Esophagus mucosa (tissue), 1 donor: ENCODE measurements at places on chromosomes 7 and 10. TPM values are rescaled to one million over a fixed set of nuclear protein-coding genes. Genes with fewer than 3 reads are reported as not detected.

PCDH15 gene
- total RNA-seq: not detected

CPA5 gene
- not detected for total RNA-seq

DNA sequence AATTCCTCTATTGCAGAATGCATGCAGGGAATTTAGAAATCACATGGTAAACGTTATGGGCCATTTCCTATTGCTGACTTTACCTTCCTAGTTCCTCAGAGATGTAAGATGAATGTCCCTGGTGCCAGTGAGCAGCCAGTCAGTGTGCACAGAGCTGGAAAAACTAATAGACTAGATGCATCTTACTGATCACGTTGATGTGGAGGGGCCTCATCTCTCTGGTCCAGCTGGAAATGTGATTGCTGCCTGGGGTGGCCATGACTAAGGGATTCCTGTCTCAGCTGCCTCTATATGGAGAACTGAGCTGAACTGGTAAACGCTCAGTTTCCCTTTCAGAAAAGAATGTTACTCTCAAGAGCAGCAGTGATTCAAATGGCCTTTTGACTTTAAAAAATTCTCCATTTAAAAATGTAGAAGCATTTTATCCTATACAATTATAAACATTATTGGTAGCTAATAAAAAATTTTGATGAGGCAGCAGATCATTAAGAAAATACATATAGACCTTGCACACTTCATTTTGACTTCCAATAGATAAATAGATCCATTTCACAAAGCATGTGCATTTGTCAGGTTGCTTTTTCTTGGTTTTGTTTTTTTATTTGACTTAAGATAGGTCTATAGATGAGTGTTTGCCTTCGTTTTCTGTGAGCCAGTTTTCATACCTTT, 80.5 kb upstream of the INSYN2A start:
- no peak for ATAC-seq

CDK1 gene
- 25.2 TPM for total RNA-seq

GRCh38 chr7:125253452-125254190, 324.0 kb upstream of the POT1 start:
- no peak for ATAC-seq

GIMAP6 gene
- 2.4 TPM for total RNA-seq

SYT15B gene
- 0.88 TPM for total RNA-seq

GNGT1 gene
- total RNA-seq: 0.08 TPM

- no peak for ATAC-seq
These were observed 10.2 kb downstream of the CRYGN start for GRCh38 chr7:151429560-151430331.

DNA sequence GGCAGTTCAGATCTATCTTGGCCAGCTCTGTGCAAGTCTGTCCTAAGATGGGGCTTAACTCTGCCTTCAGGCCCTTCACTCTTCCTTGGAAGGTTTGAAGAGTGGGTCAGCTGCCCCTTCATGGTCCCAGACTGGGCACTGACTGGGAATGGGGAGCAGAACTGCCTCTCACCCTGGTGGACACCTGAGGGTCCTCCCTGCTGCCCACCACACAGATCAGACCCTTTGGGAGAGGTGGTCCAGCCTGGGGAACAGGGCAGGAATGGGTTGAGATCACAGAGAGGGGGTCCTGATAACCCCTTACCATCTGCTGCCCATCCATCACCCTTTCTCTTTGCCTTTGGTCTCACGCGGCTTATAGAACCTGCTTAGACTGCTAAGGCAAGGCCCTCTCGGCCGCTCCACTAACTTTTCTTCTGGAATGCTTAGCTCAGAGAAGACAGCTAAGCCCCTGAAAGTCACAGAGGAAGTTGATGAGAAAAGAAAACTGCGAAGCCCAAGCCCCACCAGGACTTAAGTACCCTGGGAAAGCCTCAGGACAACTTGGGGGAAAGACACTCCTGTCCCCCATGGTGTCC, 402 bp upstream of the CDHR1 start:
- ATAC-seq: no peak

DNA sequence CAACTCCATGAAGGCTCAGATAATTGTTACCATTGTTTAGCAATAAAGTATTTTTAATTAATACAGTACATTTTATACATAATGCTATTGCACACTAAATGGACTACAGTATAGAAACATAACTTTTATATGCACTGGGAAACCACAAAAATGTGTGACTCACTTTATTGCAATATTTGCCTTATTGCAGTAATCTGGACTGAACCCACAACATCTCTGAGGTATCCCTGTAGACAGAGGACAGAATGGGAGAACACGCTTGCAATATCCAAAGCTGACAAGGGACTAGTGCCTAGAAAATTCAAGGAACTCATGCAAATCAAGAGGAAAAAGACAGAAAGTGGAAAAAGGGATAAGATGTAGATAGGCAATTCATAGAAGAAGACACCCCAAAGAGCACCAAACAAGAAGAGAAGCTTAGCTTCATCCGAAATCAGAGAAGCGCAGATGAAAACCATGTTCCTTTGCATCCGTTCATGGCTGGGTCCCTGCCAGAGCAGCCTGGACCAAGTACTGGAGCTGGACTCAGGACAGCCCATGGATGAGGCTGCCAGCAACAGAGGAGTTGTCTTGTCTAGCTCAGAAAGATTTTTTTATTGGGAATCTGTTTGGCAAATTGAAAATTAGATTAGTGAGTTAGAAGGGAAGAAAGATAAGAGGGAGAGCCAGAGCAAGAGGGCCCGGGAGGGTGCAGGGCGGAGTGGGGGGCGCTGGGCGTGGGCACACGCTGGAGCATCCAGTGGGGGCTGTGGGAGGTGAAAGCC, 16.0 kb upstream of the GALNTL5 start:
- peak; percentile 71 for ATAC-seq

DNA sequence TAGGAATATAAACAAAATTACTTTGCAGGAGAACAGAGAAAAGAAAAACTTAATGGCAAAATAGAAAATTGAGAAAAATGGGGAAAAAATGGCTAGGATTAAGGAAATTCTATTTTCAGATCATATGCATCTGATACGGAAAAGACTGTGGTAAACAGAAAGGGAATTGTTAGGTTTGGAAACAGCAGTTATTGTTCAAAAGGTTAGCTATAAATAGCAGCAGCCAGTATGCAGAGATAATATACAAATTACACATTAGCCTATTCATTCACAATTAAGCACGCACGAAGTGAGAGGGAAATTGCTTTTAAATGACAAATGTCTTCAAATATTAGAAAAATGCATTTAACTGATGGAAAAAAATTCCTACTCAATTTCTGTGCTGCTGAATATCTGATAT, 224.1 kb upstream of the FAM3C start:
- ATAC-seq: no peak

DNA sequence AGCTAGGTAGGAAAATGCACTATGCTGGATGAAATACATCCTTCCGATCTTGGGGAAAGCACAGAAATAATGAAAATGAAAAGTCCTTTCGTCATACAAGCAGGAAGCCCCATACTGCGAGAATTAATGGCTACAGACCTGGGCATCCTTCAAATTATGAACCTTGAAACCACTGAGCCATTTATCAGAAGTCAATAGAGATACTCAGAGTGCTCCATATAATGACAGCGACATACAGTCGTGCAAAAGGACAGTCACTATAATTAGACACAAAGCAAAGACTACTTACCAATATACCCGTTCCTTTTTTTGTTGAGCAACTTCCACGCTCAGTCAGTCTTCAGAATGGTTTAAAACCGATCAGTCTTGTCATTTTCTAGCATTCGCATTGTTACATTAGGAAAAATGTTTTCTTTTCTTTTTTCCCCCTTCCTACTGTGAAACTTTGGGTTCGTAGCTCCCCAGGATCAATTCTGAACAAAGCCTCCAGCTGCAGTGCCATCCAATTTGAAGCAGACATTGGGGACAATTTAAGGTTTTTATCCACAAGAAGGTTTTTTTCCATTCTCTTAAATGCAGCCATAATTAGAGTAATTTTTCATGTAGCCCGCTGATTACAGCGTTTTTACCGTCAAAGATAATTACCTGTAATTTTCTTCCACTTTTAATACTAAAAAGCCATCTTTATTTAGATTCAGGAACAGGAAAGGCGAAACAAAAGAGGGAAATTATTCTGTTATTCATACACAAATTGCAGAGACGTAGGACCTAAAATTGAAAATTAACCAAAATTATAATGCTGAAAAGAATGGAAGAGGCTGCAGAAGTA, 6.4 kb downstream of the DLX6 start:
- no peak for ATAC-seq

MKRN1 gene
- total RNA-seq: 65.5 TPM

DNA sequence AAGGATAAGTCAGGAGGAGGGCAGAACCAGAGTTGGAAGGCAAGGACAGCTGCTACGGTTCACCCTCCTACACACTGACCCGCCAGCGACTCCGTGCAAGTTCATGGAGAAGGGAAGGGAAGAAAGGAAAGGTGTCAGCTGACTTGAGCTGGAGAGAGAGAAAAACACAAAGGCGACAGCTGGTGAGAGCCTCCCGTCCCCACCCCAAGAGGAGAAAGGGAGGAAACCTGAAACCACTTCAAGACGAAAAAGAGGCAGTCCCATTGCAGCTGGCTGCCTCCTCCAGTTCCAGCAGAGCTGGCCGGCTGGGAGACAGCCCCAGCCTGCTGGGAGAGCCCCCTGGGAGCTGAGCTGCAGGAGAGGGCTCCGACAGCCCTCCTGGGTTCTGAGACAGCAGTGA, 75.2 kb downstream of the PARD3 start:
- peak; percentile 54 for ATAC-seq

SP8 gene
- total RNA-seq: not detected

- no peak for ATAC-seq
These were observed 930 bp downstream of the KNDC1 start for GRCh38 chr10:133160826-133161471.

CHST12 gene
- total RNA-seq: 4.1 TPM

DNA sequence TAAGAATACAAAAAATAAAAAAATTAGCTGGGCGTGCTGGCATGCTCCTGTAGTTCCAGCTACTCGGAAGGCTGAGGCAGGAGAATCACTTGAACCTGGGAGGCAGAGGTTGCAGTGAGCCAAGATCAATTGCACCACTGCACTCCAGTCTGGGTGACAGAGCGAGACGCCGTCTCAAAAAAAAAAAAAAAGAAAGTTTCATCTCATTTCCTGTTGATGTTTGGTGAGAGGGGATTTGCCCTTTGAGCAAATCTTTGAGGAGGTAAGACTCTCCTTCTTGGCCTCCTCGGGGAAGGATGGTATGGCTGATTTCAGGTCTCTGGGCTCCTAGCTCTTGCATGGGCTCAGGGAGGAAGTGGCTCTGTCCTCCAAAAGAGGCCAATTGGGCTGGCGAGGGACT, 3.6 kb upstream of the GRID2IP start:
- ATAC-seq: no peak

HTRA1 gene
- 15.3 TPM for total RNA-seq

GRCh38 chr10:60606343-60607080, 171.8 kb upstream of the CDK1 start:
- peak; percentile 65 for ATAC-seq
